ENCODE measurements at places on chromosomes 2 and 18. TPM values are rescaled to one million over a fixed set of nuclear protein-coding genes. Genes with fewer than 3 reads are reported as not detected.

The GAL3ST2 gene
- total RNA-seq: 3.8 TPM

The METAP1D gene
- 5.1 TPM for total RNA-seq

The ELP2 gene
- total RNA-seq: 75.7 TPM

DNA sequence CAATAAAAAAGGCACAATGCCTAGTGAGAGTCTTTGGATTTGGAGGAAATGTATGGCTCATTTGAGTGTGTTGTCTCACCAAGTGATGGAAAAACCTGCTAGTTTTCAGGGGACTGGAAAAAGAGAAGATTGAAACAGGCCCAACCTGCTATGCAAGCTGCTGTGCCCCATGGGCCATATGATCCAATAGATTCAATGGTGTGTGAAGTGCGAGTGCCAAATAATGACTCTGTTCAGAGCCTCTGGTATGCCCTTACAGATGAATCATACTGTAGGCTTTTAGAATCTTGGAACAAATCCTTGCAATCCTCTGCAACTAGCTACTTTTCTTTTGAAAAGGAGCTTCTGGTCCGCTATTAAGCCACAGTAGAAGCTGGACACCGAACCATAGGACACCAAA, 529.8 kb upstream of the CNTNAP5 start:
- DNase-seq: no peak

- no peak for DNase-seq
Measured at GRCh38 chr2:178733975-178734374, 73.2 kb downstream of the TTN start.

GRCh38 chr18:44826418-44827259, 146.0 kb downstream of the SETBP1 start:
- no peak for DNase-seq

GRCh38 chr2:200459101-200459500, 50.8 kb downstream of the KCTD18 start:
- no peak for DNase-seq

DNA sequence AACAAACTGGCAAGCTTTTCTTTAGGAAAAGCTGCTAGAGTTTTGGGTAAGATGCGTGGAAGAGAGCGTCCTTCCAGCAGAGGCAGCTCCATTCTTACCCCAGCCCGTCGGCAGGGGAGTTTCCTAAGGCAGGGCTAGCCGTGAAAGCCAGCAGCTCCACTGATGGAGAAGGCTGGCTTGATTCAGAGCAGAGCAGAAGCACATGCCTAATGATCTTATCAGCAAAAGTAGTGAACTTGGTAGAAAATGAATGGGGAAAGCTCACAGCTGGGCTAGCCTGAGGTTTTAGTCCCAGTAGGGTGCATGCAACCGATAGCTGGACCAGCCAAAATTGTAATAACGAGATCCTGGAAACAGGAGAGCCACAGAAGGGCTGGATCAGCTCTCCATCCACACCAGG, 20.8 kb downstream of the LAMA1 start:
- DNase-seq: no peak

- peak; percentile 13 for DNase-seq
Measured at GRCh38 chr2:109644571-109645275, 30.6 kb downstream of the SOWAHC start.

- DNase-seq: no peak
Measured at GRCh38 chr18:39489431-39489830, 1923.8 kb upstream of the CELF4 start.

DNA sequence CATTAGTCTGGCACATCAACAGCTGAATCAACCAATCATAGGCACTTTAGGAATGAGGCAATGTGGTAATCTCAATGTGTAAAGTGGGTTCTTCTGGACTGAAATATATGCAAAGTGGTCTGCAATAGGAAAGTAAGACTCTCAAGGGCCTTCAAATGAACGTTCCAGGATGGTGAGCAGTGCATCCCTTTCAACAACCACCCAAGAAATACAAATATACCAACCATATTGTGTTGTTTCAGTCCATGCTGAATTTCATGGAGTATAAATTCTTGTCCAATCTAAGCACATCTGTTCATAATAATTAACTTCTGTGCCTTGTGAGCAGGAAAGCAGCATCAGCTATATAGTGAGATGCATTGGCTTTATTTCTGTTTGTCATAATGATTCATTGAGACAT, 556.2 kb downstream of the THSD7B start:
- no peak for DNase-seq

GRCh38 chr2:150480971-150481830, 6.3 kb downstream of the RND3 start:
- DNase-seq: no peak

DNA sequence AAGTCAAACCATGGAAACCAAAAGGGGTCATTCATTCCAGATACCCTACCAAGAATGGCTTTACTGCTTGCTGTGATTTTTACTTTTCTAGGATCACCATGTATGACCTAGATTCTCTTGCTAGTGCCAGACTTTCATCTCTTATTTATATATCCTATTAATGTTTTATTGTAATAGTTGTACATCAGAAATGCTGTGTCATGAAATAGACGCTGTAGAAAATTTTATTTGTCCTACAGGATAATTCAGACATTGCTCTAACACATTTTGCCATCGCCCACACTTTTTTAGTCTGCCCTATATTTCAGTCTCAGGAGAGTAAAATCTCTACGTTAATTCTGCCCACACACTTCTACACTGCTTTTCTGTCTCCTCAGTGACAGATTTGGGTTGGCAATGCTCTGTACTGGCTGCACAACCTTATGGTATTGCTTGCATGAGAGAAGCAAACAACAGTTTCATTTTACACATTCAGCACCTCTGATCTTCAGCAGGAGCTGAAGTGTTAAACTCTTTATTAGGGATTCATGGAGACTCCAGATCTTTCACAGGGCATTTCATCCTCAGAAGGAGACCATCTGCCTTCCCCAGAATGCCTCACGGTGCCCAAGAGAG, 871.8 kb upstream of the CHAC2 start:
- DNase-seq: no peak

DNA sequence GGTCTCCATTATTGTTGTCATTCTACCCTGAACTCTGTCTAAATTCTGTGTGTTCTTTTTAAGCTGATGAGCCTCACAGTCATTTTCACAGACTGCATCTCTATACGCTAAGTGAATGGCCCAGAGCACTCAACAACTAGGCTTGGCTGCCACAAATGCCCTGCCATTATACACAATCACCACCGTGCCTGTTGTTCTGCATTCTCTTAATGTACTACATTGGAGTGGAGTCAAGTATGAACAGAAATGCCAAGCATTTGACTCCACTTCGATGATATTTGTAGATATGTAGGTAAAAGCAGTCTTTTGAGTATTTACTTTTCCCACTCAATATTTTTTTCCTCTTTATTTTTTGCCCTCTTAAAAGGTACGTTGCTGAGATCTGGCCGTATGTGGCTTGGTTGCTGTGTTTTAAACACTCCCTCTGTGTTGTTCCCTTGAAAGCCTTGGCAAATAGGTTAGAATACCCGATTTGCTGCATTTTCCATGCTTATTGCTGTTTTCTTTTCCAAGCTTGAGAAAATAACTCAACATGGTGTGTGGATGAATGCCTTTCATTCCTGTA, 36.2 kb upstream of the TMEFF2 start:
- DNase-seq: no peak

DNA sequence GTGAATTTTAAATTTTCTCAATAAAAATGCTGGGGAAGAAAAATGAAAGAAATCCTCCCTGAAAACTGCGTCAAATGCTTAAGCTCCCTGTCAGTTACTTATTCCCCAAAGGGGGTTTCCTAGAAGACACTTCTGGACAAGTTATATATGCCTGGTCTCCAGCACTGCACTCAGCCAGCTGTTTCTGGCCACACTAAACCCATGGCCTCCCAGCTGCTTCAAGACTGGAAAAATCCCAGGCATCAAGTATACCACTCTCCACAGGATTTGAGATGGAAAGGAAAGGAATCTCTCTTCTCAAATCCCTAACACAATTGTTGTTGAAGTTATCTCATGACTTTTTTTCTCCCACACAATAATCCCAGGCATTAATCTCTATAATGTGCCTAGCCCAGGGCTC, 245.7 kb downstream of the NBAS start:
- DNase-seq: no peak

Data from hematopoietic multipotent progenitor cell (in vitro differentiated cells).